Lung (tissue), 17 donors: ENCODE measurements at places on chromosomes 3 and 15.

DNA sequence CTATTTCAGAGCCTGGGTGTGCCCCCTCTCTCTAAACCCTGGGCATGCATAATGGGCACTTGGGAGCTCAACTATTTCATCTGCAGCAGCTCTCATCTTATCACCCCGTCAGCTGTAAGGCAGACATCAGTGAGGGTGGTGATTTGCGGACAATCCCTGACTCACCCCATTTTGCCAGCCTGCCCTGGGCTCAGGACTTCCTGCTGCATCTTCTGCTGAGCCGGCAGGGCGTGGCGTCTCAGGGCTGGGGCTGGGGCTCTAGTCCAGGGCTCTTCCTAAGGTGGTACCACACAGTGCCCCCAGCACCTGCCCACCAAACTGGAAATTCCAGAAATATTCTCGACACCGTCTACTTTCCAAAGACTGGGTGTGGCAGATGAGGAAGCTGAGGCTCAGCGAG is 925 bp upstream of the PSTPIP1 start:
- no peak for DNase-seq

GRCh38 chr3:24953060-24953771 is 458.6 kb upstream of the THRB start:
- no peak for DNase-seq

- no peak for DNase-seq
Measured at GRCh38 chr3:165749821-165750220, 87.4 kb downstream of the BCHE start.

- no peak for DNase-seq
Measured at GRCh38 chr3:186115239-186115996, 6.5 kb upstream of the ETV5 start.

- DNase-seq = peak; percentile 49
Measured at GRCh38 chr3:29429055-29429679, 148.3 kb downstream of the RBMS3 start.

GRCh38 chr3:150170852-150171520 is 200.3 kb upstream of the PFN2 start:
- peak; percentile 88 for DNase-seq

- no peak for DNase-seq
Measured at GRCh38 chr3:179970746-179971145, 66.0 kb downstream of the PEX5L start.

- no peak for DNase-seq
Measured at GRCh38 chr15:90131848-90132247, 29.6 kb upstream of the IDH2 start.

DNA sequence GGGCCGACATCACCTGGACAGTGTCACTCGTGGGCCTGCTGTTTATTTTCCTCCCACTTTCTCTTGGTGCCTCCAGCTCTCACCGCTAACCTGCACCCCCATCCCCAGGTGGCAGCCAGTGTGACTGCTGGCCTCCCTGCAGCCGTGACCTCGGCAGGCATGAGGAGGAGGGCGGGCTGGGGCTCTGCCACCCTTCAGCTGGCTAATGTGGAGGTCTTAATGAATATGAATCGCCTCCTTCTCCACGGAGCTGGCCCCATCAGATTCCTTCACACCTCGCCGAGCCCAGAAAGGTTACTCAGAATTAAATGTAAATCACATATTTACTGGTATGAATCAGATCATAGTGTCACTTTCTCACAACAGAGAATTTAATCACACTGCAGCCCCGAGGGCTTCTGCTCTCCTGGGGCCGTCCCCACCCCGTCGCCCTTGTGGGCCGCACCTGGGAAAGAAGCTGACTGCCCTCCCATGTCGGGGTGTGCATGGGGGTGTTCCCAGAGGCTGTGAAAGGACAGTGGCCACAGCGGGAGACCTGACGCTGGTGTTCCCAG is 171.1 kb upstream of the TLE3 start:
- DNase-seq = no peak

DNA sequence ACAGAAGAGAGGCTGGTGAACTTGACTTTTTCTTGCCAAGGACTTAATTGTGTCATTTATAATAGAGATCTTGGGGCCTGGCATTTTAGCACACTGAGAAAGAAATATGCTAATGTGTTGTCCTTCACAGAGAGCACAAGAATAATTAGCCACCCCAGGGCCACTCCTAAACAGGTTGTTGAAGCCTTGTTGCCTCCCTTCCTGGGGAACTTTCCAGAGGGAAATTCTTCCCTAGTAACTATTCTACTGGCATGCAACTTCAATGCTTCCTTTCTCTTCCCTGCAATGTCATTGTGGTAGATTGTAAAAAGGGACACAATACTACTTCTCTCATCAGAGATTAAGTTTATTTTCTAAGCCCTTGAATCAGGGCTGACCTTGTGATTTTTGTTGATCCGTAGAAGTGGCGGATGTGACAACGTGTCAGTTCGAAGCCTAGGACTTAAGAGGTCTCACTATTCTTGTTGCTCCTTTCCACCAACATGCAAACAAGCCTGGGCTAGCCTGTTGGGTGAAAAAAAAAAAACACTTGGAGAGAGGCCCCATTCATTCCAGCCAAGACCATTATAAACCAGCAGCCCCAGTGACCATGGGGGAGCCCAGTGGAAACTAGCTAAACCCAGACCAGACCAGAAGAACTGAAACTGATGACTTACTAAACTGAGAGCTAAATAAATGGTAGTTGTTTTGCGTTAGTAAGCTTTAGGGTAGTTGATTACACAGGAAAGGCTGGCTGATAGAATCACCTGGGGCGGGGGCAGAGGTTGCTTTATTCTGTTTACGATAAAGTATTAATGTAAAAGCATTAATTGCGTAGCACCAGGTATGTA is 287.2 kb downstream of the SHQ1 start:
- DNase-seq = no peak

DNA sequence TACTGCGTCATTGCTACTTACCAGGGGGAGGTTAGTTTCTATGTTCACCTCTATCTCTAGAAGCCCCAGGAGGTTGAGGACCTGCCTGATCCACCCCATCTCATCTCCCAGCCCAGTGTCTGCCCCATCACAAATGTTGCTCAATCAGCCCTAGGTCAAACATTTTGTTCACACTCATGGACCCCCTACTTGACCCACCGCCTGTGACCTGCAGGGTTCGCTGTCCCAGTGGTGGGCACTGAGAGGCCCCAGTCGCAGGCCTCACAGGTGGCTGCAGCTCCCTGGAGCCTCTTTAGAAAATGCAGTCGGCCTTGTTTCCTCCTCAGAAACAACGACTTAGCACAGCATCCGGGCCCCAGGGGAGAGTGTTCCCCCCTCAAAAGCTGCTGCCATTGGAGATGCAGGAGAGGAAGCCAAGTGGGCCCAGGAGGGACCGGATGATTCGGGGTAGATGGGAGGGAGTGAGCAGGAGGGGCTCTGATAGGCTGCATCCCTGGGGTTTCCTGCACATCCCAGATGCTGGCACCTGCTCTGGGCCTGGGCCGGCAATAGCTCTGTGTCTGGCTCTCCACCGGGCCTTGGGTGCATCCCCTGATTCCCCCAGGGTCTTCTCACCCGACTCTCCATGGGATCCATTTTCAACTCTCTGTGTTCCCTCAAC is 18.4 kb upstream of the INSYN1 start:
- DNase-seq = no peak

- DNase-seq = no peak
Measured at GRCh38 chr3:108603691-108604090, 14.2 kb downstream of the DZIP3 start.

- DNase-seq = no peak
Measured at GRCh38 chr15:40746916-40747418, 8.1 kb downstream of the RMDN3 start.

DNA sequence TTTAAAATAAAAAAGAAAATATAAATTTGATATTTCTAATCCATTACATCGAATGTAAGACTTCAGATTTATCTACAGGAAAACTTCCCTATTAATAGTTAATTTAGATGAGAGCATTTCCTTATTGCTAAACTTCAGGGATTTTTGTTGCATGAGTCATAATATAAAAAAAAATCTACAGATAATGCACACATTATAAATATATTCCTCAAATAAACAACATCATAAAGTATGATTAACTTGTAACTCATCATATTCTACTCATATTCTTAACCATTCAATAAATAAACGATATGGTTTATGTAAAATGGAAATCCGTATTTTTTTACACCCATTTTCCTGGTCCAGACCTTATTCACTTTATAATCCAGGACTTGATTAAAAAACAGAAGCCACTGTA is 477.0 kb downstream of the EPHA3 start:
- peak; percentile 3 for DNase-seq

DNA sequence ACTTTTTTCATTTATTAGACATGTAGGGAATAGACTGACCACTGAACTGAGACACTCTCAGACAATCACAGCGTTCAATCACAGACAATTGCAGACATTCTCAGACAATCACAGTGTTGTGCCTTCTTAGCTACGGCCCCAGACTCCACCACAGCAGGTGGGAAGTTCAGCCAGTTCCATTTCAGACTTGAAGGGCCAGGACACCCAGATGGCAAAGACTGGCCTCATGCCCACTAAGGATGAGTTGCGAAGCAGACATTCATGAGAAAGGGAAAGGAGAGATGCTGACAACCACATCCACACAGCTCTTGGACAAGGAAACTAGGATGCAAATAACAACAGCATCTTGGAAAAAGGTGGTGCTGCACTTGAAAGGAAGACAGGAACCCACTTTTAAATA is 21.9 kb upstream of the ALDH1L1 start:
- DNase-seq = no peak

GRCh38 chr3:48881006-48881405 is 17.7 kb downstream of the SLC25A20 start:
- DNase-seq = no peak

- no peak for DNase-seq
Measured at GRCh38 chr15:92611995-92612745, 43.4 kb downstream of the FAM174B start.

GRCh38 chr15:25832158-25832557 is 31.0 kb downstream of the ATP10A start:
- DNase-seq = no peak

- DNase-seq = no peak
Measured at GRCh38 chr3:97647441-97647982, 117.0 kb upstream of the ARL6 start.

- DNase-seq = no peak
Measured at GRCh38 chr3:195565716-195566115, 18.0 kb downstream of the APOD start.

GRCh38 chr3:168461793-168462192 is 366.1 kb upstream of the GOLIM4 start:
- DNase-seq = no peak

GRCh38 chr3:43071313-43071893 is 34.5 kb downstream of the POMGNT2 start:
- no peak for DNase-seq

- DNase-seq = no peak
Measured at GRCh38 chr3:101240719-101241399, 79.5 kb downstream of the IMPG2 start.

- no peak for DNase-seq
Measured at GRCh38 chr3:101979033-101979432, 129.7 kb downstream of the NFKBIZ start.

DNA sequence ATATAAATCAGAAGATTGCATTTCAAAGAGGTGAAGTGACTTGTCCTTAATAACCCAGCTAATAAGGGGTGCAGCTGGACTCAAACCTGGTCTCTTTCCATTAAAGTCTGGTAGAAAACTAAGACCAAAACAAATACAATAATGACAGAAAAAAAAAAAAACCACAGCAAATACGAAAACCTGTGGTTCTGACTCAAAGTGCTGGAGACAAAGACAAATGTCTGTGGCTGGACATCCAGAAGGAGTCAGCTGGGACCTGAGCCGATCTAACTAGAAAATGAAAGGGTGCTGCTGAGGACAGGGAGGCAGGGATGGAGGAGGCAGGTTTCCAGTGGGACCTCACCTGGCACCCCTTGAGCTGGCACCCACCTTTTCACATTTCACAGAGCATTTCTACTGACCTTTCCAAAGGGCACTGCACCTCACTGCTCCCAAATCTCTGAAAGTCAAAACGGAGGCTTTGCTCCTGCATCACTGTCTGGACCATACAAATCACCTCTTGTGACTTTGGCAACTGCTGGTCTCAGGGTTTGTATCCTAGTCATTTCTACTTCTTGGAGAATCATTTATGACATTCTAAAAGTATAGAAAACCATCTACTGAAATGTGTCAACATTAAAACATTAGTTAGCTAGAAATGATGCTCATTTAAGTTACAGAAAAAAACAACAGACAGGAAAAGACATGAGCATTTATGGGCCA is 61.7 kb downstream of the CCNL1 start:
- DNase-seq = no peak

GRCh38 chr3:53168175-53168923 is 7.3 kb downstream of the PRKCD start:
- DNase-seq = no peak

DNA sequence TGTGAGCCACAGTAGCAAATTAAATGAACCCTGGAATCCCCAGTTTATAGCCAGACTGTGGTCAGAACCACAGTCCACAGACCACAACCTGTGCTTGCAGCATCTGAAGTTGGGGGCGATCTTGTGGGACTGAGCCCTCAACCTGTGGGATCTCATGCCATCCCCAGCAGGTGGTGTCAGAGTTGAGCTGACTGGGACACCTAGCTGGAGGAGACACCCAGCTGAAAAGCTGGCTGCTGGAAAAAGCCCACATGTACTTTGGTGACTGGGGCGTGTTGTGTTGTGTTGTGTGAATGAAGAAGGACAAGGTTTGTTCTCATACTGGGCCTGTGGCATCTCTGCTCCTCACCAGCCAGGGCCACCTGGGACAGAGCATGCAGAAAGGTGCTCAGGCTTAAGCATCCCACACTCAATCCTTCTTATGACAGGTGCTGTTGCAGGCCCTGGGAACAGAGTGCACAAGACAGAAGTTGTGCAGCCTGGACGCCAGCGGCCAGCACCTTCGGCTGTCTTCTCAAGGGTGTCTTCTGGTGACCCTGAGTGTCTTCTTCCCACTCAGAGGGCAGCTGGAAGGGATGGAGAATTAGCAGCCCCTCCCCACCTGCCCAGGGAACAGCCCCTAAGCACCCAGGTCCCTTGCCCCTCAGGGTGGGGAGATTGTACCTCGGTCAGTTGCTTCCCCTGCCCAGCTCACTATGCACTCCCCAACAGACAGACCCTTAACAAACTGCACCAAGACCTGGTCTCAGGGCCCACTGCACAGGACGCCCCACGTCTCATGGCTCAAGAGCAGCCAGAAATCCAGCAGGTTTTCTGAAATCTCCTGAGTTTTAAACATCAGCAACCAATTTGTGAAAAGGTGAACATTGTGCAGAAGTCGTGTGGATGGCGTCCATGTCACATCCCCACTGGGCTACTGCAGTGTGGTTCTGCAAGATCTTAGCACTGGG is 2.2 kb upstream of the UROC1 start:
- no peak for DNase-seq

- DNase-seq = no peak
Measured at GRCh38 chr3:149715247-149715646, 37.0 kb downstream of the COMMD2 start.

DNA sequence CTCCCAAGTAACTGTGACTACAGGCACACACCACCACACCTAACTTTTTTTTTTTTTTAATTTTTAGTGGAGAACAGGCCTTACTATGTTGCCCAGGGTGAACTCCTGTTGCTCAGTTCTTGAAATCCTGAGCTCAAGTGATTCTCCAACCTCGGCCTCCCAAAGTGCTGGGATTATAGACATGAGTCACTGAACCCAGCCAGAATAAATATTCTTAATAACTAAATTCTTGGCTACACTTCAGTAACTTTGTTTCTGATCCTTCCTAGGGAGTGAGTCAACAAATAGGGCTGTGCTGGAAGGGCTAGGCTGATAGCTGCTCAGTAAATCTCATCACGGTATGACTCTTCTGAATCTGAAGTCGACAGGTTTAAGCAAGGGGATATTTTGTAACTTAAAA is 56.6 kb downstream of the P3H2 start:
- no peak for DNase-seq

GRCh38 chr3:45690336-45691035 is 1.3 kb downstream of the SACM1L start:
- DNase-seq = no peak
